ENCODE measurements at places on chromosomes 16 and 17.
A peak's percentile ranks its signal among the peaks of the same experiment; 100 is the strongest.

DNA sequence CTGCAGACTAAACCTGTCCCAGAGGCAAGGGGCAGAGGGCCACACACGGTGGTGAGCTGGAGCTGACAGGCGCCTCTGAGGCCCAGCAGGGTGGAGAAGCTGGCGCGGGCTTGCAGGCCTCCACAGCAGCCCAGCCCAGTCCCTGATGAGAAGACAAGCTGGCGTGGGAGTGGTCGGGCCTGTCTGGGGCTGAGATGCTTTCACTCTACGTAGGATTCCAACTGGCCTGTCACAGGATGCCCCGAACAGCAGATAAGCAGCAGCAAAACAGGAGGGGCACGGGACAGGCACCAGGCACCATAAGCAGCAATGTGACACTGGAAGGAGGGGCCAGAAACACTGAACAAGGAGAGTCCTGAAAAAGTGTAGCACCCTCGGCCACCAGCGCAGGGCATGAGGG is 40.1 kb downstream of the PEMT start:
- no peak for DNase-seq

- no peak for DNase-seq
Measured at GRCh38 chr17:37197336-37197735, 178.4 kb upstream of the C17orf78 start.

DNA sequence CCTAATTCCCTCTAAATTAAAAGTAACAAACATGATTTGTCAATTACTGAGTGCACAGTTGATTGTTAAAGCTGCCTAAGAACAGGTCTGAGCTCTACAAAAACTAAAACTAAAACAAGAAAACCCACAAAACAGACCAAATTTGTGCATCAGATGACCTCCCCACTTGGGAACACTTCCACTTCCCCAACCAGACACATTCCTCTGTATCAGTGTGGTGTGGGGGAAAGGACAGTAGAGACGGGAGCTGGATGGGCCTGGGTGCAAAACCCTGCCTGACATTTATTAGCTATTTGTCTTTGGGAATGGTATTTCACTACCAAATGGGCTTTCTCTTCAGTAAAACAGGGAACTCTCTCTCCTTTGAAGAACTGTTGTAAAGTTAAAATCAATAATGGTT is 29.8 kb downstream of the STAT3 start:
- DNase-seq = no peak

DNA sequence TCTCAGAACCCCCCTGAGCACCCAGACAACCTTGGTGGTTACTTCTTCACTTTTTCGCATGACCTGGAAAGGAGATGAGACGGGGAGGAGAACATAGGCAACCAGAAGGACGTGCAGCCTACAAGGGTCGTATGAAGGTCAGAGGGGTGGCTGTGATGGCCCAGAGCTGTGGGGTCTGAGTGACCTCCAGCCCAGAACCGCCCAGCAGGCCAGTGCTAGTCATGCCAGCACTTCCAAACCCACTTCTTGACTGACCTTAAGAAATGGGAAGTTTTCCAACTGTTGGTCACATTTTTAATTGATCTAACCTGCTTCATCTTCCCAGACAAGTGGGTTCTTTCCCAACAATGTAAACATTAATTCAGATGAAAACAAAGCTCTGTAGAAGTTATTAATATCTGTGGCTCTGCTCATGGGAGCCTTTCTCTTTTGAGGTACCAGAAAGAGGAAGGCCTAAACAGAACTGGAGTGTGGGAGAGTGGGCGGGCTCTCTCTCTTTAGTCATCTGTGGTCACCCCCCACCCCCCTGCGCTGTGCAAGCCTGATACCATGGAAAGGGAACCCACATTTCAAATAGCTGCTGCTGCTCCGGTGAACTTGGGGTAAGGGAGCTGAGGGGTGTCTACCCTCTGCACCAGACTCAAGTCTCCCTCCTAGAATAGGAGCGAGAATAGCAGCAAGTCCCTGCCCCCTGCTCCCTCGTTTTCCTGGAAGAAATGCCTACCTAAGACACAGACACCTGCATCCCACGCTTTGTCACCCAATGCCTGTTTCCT is 101.6 kb downstream of the RAB11FIP4 start:
- peak; percentile 61 for DNase-seq

- no peak for DNase-seq
Measured at GRCh38 chr17:9615486-9615885, 29.8 kb upstream of the USP43 start.

DNA sequence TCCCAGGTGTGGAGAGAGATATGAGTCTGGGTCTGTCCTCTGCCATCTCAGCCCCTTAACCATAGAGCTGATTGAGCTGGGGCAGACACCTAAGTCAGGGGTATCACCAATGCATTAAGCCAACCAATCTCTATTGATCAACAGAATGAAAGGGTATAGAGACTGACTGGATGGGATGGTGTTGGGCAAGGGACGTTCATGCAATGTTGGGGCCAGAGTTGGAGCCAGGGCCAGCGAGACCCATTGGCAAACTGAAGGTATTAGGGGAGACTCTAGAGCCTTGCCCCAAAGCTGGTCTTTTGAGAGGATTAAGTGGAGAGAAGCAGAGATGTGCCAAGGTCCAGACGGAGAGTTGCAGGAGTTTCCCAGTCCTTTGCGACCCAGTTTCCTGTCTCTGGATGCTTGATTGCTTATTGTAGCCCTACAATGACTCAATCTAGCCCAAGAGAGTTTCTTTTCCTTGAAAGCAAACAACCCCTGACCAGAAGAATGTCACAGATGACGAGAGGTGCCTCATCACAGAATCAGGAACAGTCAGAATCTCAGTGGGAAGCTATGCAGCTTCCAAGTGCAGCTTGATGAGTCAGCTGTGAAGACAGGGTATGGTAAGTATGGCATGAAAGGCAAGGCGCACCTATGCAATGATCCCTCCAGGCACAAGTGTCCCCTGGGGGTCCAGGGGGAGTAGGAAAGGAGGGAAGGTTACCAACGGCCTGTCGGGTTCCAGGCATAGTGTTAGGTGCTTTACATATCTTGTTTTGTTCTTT is 137.2 kb downstream of the UTP18 start:
- DNase-seq = no peak

GRCh38 chr17:44061446-44061845 is 5.0 kb downstream of the LSM12 start:
- DNase-seq = no peak

DNA sequence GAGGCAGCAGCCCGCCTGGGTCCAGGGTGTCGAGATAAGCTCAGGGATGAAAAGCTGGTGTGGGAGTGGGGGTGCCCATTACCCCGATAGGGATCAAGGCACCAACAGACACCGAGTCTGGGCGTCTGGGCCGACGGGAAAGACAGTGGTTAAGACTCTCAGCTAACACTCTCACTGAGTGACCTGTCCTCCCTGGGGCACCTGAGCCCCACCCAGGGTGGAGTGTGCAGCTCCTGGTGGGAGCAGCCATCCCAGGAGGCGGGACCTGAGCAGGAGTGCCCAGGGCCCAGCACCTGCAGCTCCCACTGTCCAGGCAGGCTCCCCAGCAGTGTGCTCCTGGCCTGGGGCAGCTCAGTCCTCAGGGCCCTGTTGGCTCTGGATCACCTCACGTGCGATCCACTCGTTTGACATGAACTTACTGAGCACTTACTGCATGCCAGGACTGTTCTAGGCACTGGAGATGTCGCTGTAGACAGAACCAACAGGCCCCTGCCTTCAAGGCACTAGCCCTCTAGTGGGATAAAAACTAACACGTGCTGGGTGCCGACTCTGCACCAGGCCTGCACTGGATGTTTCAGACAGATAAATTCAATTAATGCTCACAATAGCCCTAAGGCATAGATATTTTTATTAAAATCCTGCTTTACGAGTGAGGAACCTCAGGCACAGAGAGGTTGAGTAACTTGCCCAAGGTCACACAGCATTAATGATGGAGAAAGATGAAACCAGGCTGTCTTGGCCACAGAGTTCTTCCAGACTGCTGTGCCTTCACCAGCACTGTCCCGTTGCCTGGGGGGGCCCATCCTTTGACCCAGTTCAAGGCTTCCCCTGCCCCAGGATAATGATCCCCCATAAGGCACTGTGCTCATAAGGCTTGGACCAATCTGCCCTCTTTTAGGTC is 1.9 kb downstream of the EVPLL start:
- no peak for DNase-seq

DNA sequence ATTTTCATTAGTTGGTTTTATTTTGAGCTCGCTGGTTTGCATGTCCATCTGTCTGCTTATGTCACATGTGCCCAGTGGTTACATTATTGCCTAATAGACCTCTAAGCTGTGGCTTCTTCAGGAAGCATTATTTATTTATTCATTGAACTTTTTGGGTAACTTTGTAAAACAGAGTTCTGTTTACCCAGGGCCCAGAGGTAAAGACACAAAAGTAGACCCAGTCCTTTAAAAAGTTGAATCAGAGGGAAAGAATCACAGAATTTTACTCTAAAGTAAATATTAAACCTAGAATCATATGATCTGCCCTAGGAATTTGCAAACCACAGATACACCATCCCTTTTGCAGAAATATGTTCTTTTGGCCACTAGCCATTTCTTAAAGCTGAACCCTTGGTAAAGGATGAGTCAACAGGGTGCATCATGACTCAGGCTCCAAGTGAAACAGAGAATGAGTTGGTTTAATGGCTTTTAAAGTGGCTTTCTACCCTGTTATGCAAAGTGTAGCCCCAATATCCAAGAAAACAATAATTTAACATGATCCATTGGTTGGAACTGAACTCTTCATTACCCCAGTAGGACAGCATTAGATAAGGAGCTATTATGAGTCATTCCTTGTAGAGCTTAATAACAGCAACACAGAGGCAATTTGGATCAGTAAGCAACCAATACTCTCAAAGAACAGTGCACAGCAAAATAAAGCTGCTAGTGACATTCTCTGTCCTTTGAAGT is 236.3 kb downstream of the KCNJ2 start:
- DNase-seq = no peak

DNA sequence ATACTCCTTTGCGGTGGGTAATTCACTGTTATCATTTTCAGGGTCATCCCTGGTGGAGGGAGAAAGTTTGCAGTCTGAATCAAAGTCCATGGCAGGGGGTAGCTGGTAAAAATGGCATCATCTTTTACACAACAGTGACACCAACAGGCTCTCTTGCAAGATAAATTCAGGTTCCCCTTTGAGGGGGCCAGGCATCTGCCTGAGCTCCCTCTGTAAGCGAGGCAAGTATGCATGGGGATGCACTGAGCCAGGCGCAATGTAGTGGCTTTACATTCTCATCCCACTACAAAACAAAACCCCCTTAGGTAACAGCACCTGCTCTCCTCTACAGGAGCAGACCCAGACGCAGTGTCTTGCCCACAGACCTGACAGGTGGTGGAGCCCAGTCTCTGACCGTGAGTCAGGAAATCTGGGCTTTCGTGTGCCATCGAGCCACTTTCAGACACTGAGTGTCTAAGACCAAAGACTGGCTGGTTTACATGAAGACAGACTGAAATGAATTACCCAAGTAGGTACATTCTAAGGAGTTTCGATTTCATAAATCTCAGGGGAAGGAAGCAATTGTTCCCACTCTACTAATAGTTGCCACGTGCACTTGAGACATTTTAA is 17.7 kb downstream of the LITAFD start:
- no peak for DNase-seq

- no peak for DNase-seq
Measured at GRCh38 chr17:4858068-4858881, 25.1 kb downstream of the MINK1 start.

DNA sequence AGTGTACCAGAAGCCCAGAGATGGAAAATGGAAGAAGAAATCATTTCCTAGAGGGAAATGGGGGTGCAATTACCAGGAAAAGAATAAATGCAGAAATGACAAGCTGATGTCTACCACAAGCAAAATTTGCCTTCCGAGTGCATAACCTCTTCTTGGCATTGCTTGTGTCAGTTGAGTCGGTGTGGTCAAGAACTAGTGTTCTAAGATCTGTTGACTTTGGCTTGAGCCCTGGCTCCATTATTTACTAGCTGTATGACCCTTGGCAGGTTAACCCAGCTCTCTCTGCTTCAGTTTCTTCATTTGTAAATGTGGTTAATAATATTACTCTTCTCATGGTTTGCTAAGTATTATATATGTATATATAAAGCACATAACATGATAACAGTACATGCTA is 273.0 kb upstream of the IRX5 start:
- no peak for DNase-seq

GRCh38 chr16:82241469-82242052 is 71.5 kb upstream of the MPHOSPH6 start:
- DNase-seq = no peak

GRCh38 chr17:81978524-81979298 is 1.3 kb downstream of the ASPSCR1 start:
- no peak for DNase-seq

DNA sequence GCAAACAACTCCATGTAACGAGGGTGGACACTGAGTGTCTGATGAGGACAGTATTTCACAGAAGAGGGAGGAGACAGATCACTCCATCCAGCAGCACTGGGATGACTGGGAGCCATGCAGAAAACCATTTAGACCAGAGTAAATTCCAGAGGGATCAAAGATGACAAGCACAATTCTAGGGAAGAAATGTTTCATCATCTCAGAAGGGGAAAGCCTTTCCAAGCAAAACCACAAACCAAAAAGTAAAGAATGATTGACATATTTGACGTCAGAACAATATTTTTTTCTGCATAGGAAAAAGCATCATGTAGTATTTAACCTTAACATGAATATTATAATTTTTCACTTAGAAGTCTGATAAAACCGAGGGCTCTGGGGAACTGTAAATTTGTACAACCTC is 4.8 kb downstream of the DNASE1 start:
- DNase-seq = no peak

GRCh38 chr17:32222621-32223020 is 43.0 kb upstream of the RHBDL3 start:
- DNase-seq = no peak

DNA sequence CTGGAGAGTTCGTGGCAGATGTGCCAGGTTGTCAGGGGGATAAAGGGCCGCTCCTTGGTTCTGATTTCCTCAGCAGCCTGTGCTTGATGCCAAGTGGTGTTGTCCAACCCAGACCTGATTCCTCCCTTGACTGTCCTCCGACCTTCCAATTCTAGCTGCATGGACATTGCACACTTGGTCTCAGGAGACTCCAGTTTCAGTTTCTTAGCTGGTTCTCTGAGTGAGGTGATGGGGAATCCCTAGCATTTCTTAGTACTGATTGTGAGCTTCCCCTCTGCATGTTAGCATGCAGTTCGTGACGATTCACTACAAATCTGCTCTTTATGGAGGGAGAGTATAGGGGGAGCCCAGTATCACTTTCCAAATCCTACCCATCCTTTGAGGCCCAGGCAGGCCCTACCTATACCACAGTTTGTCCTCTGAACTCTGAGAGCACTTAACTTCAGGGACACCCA is 12.4 kb upstream of the CCR7 start:
- DNase-seq = no peak

DNA sequence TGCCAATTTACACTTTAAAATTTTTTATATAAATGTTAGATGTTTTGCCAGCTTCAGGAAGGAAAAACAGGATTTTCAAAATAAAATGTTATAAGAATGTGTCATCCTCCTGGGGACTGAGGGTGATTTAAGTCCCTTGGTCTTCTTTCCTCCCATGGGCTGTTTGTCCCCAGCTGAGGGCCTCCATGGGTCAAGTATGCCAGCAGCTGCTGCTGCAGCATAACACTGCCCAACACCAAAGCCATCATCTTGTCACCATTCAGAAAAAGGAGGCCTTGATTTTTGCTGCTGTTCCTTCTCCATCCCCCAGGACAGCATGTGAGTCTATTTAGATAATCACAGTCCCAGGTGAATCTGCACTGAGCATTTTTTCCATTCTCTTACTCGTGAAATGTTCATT is 188.5 kb downstream of the LGALS9B start:
- no peak for DNase-seq

GRCh38 chr17:1239210-1239609 is 31.0 kb upstream of the BHLHA9 start:
- DNase-seq = no peak

GRCh38 chr17:67244431-67245072 is 444 bp downstream of the HELZ start:
- no peak for DNase-seq

- no peak for DNase-seq
Measured at GRCh38 chr16:2883458-2883908, 468 bp downstream of the FLYWCH2 start.

Data from activated naive CD8-positive, alpha-beta T cell treated with anti-CD3 and anti-CD28 coated beads, Interleukin-2, amount 50 U/mL, for 16 hours (primary cell).